ENCODE measurements at places on chromosomes 7 and 10.

DNA sequence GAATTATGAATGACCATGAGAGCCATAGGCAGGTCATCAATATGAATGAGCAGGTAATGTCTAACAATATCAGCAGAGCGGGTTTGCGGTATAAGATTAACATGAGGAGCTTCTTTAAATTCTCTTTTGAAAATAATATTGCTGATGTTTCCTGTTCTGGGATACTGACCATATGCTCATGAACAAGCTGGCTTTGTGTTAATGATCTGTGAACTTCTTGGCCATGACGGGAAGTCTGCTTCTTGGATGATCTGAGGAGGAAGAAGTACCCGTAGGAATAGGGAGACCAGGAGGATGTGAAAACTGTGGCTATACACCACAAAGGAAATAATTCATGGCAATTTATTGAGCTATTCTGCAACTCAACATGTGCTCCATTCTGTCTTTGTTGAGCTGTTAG is 38.6 kb downstream of the ITGA8 start:
- DNase-seq, result no peak

DNA sequence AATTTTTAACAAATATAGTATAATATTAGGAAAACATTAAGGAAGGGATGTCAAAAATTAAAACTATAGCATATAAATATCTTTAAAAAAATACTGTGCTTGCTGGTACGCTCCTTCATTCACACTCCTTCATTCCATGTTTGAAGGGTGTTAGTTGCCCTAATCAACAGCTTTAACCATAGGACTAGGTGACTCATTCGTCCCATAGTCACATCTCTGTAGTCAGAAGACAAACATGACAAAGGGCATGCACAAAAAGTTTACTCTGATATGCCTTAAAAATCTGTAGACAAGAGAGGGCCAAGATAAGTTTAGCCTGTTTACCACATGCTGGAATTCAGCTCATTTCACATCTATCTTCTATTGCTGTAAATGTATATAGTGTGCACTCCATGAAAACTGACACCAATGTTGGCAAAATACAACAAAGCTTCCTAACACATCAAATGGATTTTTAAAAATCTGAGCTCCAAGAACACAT is 646 bp downstream of the FAM13C start:
- DNase-seq, result no peak

- DNase-seq, result no peak
Observed at GRCh38 chr7:127776776-127777386, 124.9 kb downstream of the SND1 start.

DNA sequence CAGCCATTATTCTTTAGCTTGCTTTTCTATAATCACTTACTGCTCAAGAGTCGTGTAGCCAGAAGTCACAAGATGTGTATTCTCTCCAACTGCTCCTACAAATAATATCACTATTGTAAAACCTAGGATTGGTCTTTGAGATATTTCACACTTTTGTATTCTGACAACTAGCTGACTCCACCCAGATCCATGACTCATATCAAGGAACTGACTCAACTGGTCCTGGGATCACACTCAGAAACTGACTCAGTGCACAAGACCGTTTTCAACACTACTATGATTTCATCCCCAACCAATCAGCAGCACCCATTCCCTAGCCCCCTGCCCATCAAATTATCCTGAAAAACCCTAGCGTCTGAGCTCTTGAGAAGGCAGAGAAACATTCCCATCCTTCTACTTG is 56.5 kb upstream of the ORC5 start:
- DNase-seq, result no peak

DNA sequence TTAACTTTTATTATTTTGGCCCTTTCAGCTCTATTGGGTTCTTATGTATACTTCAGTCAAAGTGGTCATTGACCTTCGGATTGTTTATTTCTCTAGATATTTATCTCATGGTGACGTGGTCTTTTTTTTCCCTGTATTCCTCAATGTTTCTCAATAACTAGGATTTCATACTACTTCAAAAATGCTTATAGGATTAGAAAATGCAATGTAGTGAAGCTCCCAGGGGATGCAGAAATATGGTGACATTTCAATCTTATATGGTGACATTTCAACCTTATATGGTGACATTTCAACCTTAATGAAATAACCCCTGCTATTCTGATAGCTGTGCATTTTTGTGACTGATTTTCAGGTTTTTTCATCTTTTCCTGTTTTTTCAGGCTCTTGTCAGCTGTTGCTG is 51.4 kb downstream of the CHRM2 start:
- no peak for DNase-seq

DNA sequence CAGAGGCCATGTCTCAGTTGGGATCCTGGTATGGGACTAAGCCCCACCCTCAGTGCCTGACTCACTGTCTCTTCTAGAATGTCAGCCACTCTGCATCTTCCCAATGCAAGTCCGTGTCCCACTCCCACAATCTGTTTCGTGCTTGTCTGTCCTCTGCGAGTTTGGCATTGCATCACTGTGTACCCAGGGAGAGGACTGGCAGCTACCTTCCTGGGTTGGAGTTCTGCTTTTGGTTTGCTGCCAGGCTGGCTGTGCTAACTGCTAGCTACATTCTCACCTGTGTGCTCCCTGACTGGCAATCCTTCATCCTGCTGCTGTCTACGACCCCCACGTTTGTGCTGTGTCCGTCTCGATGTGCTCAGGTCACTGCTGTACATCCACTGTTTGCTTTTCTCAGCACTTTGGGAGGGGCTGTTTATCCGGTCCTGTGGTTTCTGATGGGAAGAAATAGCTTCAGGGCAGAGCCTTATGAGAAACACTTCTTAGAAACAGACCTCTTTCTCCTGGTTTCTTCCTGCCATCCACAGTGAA is 56.0 kb upstream of the GLI3 start:
- DNase-seq, result no peak

DNA sequence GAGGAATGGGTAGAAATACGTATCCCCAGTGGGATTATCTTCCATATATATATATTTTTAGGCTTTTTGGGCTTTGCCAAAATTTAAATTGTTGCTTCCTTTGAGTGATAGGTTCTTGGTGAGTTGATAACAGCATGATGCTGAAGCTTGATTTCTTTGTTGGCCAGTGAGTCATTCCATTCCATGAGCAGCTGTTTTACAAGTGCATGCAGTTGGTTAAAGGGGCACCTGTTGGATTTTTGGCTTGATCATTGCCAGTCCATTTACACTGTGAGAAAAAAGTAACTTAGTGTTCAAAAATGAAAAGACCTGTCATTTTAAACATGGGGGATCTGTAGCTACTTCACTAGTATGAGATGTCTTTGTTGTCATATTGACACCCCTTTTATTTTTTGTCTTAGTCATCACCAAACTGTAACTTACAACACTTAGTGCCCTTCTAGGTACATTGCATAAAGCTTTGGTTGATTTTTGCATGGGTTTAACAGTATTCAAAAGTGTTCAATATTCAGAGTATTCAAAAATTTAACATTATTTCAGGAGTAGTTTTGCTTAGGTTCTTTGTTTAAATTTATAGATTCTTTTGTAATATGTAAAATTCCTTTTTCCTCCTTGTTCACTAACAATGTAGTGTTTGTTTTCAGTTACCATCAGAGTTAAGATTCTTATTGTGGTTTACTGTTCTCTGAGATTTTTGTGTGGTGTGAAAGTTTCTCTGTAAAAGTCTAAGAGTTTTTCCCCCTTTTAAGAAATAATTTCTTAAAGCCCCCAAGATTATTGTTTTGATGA is 8.8 kb downstream of the AKAP9 start:
- no peak for DNase-seq

DNA sequence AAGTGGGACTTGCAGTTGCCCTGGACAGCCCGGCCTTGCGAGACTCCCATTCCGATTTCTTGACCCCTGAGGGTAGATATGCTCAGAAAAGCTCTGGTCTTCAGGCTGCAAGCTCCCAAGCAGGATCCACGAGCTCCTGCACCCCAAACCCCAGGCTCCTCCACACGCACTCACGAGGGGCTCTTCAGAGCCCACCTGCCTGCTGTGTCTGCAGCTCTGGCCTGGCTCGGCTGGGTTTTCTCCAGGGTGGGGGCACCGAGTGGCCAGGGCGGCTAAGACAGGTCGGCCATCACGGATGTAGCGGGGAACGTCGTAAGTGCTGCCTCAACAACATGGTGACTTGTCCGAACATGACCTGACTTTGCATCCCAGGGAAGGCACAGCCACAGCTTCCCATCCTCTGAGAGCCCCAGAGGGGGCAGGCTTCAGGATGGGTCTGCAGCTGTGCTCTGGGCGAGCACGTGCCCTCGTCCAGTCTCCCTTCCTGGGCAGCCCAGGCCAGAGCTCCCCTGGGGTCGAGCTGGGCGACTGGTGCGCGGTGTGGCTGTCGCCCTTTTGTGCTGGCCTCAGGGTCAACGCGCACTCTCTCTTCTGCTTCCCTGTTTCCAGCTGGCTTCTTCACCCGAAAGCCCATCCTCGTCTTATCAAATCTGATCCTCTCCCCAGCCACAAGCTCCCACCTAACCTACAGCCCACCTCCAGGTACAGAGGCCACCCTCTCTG is 415.3 kb downstream of the DNAJB6 start:
- no peak for DNase-seq

GRCh38 chr10:126586128-126586527 is 84.4 kb downstream of the C10orf90 start:
- DNase-seq, result no peak

DNA sequence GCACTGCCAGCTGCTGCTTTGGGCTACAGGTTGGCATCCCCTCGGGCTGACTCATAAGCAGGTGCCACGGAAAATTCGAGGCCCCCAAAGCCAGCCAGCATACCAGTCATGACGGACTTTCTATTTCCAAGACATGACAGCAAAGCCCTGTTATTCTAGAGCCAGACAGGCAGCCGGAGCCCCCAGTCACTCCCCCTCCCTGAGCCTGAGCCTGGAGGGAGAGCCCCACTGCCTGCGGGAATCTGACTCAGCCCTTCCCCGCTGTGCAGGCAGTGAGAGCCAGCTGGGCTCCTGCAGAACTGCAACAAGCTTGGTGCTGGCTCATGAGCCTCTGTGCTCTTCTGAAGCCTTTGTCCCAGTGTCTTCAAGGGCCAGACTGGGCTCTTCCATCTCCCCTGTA is 15.8 kb downstream of the BTBD16 start:
- DNase-seq, result no peak

- DNase-seq, result no peak
Observed at GRCh38 chr7:131733604-131734003, 177.2 kb upstream of the PODXL start.

- no peak for DNase-seq
Observed at GRCh38 chr7:6277476-6277875, 5.1 kb upstream of the CYTH3 start.

GRCh38 chr10:129754211-129755050 is 209.6 kb downstream of the EBF3 start:
- DNase-seq, result no peak

DNA sequence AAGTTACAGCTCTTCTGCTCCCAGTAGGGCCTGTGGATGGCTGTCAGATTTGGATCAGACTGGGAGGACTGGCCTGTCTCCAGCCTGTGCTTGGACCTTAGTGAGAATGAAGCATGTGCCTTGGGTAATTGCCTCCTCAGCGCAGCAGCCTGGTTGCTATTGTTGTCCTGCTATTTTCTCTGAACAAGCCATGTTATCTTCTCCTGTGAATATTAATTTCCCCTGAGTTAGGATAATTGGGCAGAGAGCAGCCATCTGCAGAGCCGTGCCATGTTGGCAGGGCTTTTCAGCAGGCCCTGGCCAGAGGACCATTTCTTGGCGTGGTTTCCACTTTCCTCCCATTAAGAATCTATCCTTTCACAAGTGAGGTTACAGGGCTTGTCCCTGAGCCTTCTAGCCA is 497.3 kb downstream of the SORCS3 start:
- no peak for DNase-seq

DNA sequence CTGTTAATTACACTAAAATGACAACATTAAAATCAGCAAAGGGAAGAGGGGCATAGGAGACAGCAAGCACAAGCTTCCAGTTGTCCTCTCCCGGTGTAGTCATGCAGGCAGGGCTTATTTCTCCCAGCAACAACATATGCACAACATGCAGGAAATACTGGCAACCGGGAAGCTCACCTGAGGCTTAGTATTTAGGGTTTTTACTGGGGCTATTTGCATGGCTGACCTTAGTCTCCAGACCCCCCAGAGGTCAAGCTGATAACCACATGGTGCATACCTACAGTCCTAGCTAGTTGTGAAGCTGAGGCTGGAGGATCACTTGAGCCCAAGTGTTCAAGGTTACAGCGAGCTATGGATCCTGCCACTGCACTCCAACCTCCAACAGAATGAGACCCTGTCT is 12.8 kb upstream of the JMJD1C start:
- no peak for DNase-seq

GRCh38 chr10:124064676-124065075 is 28.7 kb downstream of the CHST15 start:
- DNase-seq, result no peak

- DNase-seq, result no peak
Observed at GRCh38 chr10:68666280-68666760, 54.7 kb upstream of the CCAR1 start.

DNA sequence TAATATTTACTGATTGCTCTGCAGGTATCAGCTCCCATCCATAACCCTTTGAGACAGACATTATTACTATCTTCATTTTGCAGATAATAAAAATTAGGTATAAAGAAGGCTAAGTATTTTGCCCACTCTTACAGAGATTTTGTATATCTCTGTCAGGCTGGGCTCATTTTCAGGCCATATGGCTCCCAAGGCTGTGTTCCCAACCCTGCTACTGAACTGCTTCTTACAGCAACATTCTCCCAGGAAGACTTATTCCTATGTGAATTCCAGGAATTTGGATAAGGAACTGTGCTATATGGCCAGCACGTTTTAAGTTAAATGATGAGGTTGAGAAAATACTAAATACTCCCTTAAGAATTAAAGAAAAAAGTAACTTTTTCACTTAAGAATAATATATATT is 1.9 kb upstream of the TMEM106B start:
- DNase-seq, result no peak

DNA sequence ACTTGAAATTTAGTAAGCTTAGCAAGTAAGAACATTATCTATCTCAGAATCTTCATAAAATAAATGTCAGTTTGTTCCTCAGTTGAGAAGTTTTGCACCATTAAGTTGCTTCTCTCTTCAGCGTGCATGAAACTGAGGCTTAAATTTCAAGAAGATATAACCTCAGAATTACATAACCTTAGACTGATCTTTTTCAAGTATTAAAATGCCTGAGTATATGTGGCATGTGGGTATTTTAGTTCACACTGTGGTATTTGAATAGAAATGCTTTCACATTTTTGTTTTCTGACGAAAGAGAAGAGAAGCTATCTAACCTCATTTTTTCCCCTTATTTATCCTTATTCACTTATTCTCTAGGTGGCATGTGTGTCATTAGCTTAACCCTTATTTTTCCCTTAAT is 104.1 kb downstream of the PHF14 start:
- DNase-seq, result no peak

- DNase-seq, result no peak
Observed at GRCh38 chr10:62005281-62005680, 103.8 kb downstream of the ARID5B start.

Data from stimulated activated CD8-positive, alpha-beta memory T cell treated with anti-CD3 and anti-CD28 coated beads, Interleukin-4, amount 100 ng/mL, for 1 hour (primary cell).